ENCODE measurements at places on chromosomes 5 and 9. TPM values are rescaled to one million over a fixed set of nuclear protein-coding genes. Genes with fewer than 3 reads are reported as not detected.

GRCh38 chr5:38591523-38591849, 35.0 kb upstream of the LIFR start:
- no peak overlapping the region for H3K27ac ChIP-seq
- DNase-seq = no peak
- no peaks in the 10 kb centered on the region for H3K27me3 ChIP-seq
- peaks cover 4% of the 10 kb centered on the region for H3K4me1 ChIP-seq
- no peak overlapping the region for H3K4me3 ChIP-seq

DNA sequence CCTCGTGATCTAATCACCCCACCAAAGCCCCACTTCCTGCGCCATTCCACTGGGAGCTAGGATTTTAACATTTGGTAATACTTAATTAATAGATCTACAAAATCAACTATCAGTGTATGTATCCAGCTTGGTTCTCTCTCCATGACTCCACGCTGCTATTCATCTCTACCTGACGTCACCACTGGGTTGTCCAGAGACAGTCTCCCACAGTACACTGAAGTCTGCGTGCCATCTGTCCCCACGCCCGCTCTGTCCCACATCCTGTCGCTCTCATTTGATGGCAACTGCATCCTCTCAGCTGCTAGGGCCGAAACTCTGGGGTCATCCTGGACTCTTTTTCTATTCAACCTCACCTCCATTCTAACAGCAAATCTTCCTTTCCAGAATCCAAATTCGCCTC, 53.2 kb downstream of the ANKRD33B start:
- DNase-seq = no peak
- H3K4me1 ChIP-seq = no peaks in the 10 kb centered on the region
- no peak overlapping the region for H3K27ac ChIP-seq

- H3K27ac ChIP-seq = peak overlapping the region; percentile 11
- H3K4me3 ChIP-seq = no peak overlapping the region
- DNase-seq = no peak
- H3K4me1 ChIP-seq = peaks cover 23% of the 10 kb centered on the region
These were observed 28.1 kb downstream of the ACSL6 start for GRCh38 chr5:131983244-131983771.

Gene GIN1
- 5.6 TPM for total RNA-seq

Gene PCDHB11
- total RNA-seq = 3.2 TPM

GRCh38 chr5:88144219-88145001, 124.2 kb downstream of the TMEM161B start:
- H3K4me3 ChIP-seq = peak overlapping the region; percentile 56
- peaks cover 54% of the 10 kb centered on the region for H3K4me1 ChIP-seq
- H3K27me3 ChIP-seq = peaks cover 12% of the 10 kb centered on the region
- H3K36me3 ChIP-seq = no peaks in the 10 kb centered on the region
- H3K27ac ChIP-seq = no peak overlapping the region
- no peak for DNase-seq

Gene POU5F2
- 0.52 TPM for total RNA-seq

DNA sequence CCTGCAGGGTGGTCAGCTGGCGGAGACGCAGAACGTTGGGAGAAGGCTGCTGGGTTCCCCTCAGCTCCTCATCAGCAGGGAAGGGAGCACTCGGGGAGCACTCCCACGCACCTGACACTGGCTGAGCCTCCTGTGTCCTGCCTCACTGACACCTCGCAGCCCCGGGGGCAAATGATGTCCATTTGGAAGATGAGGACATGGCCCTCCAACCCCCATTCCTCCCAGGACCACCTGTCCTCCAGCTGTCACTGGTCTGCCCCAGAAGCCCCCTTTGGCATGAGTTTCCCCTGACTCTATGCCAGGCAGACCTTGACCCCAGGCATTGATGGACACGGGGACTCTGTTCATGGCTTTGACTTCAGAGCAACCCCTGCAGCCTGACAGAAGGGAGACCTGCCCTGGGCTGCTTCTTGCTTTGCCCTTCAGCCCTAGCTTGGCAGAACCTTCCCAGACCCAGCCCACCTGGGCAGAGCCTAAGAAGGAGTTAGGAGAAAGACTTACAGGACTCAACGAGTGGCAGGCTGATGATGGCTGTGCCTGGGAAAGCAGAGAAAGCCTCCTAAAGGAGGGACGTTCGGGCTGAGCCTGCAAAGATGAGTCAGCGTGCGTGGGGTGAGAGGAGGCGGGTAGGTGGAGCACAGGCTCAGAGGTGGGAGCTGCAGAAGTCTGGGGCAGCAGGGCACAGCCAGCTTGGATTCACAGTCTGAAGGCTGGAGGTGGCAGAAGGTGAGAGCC, 90.6 kb downstream of the LMX1B start:
- peaks cover 18% of the 10 kb centered on the region for H3K4me1 ChIP-seq
- H3K27me3 ChIP-seq = peaks cover 14% of the 10 kb centered on the region

DNA sequence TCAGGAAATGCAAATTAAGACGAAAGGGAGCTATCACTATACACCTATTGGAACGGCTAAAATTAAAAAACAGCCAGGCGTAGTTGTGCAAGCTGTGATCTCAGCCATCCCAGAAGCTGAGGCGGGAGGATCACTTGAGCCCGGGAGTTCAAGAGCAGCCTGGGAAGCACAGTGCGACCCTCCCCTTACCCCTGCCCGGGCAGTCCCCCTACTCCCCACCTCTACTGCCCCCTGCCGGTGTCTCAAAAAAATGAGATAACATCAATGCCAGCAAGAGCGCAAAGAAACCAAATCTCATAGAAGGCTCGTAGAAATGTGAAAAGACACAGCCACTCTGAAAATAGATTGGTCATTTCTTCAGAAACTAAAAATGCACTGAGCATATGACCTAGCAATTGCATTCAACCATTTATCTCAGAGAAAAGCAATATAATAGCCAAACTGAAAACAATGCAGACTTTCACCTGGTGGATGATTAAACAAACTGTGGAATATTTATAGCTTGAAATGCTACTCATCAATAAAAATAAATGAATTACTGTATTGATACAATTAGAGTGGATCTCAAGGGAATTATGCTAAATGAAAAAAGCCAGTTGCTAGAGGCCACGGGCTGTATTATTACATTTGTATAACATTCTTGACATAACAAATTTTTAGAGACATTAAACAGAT, 20.6 kb downstream of the OR2V2 start:
- peaks cover 7% of the 10 kb centered on the region for H3K27me3 ChIP-seq
- no peak overlapping the region for H3K4me3 ChIP-seq
- H3K4me1 ChIP-seq = peaks cover 14% of the 10 kb centered on the region
- DNase-seq = no peak

DNA sequence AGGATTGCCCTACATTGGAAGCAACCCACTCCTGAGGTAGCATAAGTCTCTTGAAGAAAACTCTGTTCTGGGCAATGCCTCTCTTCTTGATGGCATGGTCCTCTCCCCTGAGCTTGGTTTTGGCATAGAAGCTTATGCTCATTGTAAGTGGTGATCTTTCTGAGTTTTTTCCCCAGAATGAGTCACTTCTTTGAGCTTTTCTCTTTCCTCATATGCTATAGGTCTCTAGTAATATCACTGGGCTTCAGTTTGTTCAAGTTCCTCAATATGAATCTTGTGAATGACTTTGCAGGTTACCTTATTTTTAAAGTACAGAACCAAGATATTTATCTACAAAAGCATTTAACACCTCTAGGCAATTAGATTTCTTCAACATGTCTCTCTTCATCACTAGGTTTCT, 76.5 kb upstream of the ATG10 start:
- no peaks in the 10 kb centered on the region for H3K27me3 ChIP-seq
- DNase-seq = no peak
- no peak overlapping the region for H3K27ac ChIP-seq
- H3K4me3 ChIP-seq = no peak overlapping the region
- H3K4me1 ChIP-seq = no peaks in the 10 kb centered on the region

DNA sequence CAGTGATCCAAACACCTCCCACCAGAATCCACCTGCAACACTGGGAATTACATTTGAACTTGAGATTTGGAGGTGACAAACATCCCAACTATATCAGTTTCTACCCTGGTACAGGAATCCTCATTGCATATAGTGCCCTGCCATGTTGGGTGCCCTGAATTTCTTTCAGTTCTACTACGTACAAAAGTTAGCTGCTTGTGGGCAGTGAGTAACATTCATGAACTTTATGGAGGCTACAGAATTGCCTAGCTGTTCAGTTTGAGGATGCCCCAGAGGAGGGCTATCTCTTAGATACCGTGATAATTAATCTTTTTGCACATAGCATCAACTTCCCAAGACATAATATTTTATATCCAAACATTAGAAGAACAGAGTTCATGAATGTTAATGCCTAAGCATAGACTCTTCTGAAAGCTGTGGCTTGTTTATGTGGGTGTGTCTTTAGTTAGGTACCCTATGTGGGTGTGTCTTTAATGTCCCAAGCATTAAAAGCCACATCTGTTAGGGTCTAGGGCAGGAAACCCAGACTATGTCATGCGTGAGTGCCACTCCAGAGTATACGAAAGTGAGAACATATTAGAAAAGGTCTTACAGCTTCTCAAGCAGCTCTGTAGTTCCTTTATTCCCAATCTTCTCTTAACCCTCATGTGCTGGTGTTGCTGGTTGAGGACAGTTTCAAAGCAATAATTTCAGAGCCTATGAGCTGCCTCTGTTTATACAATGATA, 47.0 kb upstream of the CHD1 start:
- no peaks in the 10 kb centered on the region for H3K27me3 ChIP-seq
- H3K27ac ChIP-seq = no peak overlapping the region
- H3K4me3 ChIP-seq = no peak overlapping the region
- no peak for DNase-seq

- no peak for DNase-seq
- no peaks in the 10 kb centered on the region for H3K36me3 ChIP-seq
- H3K4me3 ChIP-seq = no peak overlapping the region
- no peak overlapping the region for H3K27ac ChIP-seq
- H3K4me1 ChIP-seq = no peaks in the 10 kb centered on the region
These were observed 33.8 kb downstream of the CHSY3 start for GRCh38 chr5:129938077-129938476.

Gene CDHR2
- total RNA-seq = not detected

DNA sequence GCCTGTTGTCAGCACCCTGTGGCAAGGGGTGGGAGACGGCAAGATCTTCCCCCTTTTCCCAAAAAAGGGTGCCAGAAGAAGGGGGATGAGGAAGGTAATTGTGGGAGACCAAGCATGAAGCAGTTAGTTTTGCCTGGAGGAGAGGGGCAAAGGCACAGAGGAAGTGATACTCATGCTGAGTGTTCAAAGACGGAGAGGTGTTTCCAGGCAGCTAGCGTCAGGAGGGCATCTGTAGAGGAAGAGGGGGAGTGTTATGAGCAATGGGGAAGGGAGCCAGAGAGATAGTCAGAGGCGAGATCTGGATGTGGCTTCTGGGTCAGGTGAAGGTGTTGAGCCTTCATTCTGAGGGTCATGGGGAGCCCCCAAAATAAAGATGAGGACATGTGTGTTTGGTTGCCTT, 26.9 kb upstream of the ADAM19 start:
- H3K27me3 ChIP-seq = no peaks in the 10 kb centered on the region
- H3K27ac ChIP-seq = no peak overlapping the region
- no peaks in the 10 kb centered on the region for H3K4me1 ChIP-seq
- no peak overlapping the region for H3K4me3 ChIP-seq
- DNase-seq = no peak

- no peak overlapping the region for H3K27ac ChIP-seq
- H3K4me3 ChIP-seq = no peak overlapping the region
- no peak for DNase-seq
These were observed 930.8 kb upstream of the CDH9 start for GRCh38 chr5:27969157-27969556.

DNA sequence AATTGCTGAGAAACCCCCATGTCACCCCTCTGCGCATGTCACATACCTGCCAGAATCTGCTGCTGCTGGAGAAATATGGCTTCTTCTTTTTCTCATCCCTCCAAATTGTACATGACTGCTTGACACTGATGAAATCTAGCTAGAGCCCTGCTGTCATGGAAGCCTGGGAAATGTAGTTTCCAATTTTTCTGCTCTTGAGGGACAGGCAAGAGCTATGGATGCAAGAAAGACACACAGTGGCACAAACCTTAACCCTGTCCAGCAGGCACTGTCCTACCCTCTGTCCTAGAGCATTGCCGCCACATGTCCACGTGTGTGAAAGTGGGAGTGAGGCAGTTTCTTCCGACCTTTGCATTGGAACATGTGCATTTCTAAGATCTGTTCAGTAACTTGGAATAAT, 255.5 kb upstream of the SEMA6A start:
- no peak for DNase-seq
- no peak overlapping the region for H3K4me3 ChIP-seq
- no peak overlapping the region for H3K27ac ChIP-seq
- H3K36me3 ChIP-seq = no peaks in the 10 kb centered on the region
- no peaks in the 10 kb centered on the region for H3K4me1 ChIP-seq

GRCh38 chr9:83458530-83458929, 79.7 kb downstream of the FRMD3 start:
- no peaks in the 10 kb centered on the region for H3K27me3 ChIP-seq
- no peak for DNase-seq
- no peaks in the 10 kb centered on the region for H3K4me1 ChIP-seq

Gene UGT3A2
- not detected for total RNA-seq

- peak; percentile 100 for DNase-seq
- peaks cover 42% of the 10 kb centered on the region for H3K4me1 ChIP-seq
- H3K36me3 ChIP-seq = peaks cover 16% of the 10 kb centered on the region
- peak within 1 kb of the TSS; percentile 78 for H3K4me3 ChIP-seq
- peak within 1 kb of the TSS; percentile 92 for H3K27ac ChIP-seq
These were observed at the start of gene RIMOC1 for GRCh38 chr5:41903892-41904799. Gene RIMOC1 (plus strand): TSS chr5:41904344. CDS start chr5:41904368, 24 bp downstream.

DNA sequence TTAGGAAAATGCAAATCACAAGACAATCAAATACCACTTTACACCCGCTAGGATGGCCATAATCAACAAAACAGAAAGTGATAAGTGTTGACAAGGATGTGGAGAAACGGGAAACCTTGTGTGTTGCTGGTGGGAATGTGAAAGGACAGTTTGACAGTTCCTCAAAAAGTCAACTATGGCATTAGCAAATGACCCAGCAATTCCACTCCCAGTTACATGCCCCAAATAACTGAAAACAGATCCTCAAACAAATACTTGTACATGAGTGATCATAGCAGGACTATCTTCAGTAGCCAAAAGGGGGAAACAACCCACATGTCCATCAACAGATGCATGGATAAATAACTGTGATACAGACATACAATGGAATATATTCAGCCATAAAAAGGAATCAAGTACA, 21.2 kb downstream of the RASGEF1C start:
- no peak for DNase-seq
- no peaks in the 10 kb centered on the region for H3K36me3 ChIP-seq
- H3K27me3 ChIP-seq = no peaks in the 10 kb centered on the region
- no peaks in the 10 kb centered on the region for H3K4me1 ChIP-seq
- no peak overlapping the region for H3K27ac ChIP-seq
